ENCODE measurements at places on chromosomes 1 and 21.

- no peak for DNase-seq
These were observed 12.0 kb upstream of the PRDM15 start for GRCh38 chr21:41891132-41891531.

GRCh38 chr1:178093494-178093950 is 382 bp upstream of the RASAL2 start:
- DNase-seq = peak; percentile 98

DNA sequence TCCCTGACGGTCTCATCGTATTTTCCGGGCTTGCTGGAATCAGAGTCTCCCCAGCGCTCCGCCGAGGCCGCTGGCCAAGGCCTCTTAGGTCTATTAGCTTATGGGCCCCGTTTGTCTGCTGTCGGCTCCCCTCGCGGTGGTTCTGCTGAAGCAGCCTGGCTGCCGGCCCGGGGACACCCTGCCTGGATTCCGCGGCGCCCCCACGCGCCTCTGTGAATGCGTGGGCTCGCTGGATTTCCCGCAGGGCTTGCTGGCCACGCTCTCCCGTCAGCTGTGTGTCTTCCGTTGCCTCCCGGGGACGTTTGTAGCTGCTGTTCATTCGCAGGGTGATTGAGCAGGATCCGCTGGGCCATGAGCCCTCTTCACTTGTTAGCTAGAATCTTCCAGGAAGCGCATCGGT is 8.4 kb downstream of the LRRC3 start:
- DNase-seq = no peak

DNA sequence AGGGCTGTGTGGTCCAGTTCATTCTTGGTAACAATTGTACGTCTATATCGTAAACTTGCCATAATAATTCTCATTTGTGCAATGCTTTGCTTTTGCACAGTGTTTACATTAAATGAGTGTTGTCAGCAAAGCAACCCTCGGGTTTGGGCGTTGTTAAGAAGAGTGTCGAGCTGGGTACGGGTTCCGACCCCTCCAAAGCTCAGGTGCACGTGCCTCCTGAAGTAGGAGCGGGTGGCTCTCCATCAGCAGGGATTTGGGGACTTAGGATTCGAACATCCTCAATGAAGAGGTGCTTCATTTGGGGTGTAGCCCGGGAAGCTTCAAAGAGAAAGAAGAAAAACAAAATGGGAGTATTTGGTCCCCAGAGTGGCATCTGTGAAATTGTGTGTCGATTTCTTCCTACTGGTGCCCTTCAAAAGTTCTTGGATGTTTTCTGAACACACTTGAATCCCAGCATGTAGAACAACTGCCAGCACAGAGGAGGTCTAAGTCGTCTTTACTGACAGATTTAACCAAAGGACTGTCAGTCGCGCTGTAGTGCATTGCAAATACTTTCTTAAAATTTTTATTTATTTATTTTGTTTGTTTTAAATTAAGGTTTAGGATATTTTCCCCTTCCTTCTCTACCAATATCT is 1.1 kb downstream of the TRIM58 start:
- DNase-seq = no peak

DNA sequence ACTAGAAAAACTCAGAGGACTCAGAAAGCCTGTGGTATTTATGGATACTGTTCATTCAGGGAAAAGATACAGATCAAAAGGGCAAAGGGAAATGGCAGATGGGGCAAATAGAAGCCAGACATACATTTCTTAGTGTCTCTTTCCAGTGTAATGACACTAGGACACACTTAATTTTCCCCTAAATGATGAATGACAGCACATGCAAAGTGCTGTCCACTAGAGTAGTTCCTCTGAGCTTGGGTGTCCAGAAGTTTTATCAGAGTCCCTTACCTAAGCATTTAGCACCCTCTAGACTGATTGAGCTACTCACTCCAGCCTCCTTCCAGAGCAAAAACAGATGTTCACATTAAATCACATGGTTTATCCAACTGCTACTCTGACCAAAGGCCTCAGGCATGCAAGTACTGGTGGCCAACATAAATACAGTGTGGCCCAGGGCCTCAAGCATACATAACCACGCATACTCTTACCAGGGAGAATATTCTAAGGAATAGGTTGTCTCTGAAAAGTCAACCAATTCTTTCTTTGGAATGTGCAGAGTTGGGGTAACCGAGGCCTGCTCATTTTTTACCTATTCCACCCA is 166.9 kb downstream of the NCAM2 start:
- DNase-seq = peak; percentile 51

DNA sequence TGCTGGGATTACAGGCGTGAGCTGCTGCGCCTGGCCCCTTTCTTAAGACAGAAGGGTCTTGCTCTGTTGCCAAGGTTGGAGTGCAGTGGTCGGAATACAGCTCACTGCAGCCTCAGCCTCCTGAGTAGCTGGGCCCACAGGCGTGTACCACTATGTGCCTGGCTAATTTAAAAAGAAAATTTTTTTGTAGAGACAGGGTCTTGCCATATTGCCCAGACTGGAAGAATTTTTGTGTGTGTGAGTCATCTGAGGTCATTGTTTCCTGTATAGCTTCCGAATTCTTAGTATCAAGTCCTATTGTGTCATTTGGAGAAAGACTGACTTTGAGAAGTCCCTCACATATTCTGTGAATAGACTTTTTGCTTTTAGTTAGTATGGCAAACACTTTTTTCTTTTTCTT is 4.7 kb downstream of the SZRD1 start:
- DNase-seq = no peak

- no peak for DNase-seq
These were observed 387.4 kb downstream of the MATN1 start for GRCh38 chr1:30335997-30336390.

DNA sequence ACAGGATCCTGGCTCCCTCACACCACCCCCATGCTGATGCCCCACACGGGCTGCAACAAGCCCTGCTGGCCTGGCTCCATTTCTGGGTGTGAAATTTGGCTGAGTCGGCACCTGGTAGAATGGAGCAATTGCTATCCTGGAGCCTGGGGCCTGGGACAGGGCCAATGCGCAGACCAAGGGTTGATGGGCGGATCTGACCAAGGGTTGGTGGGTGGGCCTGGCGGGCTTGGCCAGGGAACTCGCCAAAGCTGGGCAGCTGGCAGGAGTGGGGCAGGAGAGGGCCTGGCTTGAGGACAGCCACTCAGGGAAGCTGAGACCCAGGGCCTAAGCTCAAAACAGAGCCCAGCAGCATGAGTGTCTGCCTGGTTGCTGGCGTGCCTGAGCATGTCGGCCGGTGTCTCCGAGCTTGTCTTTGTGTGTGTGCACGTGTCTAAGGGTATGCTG is 70.9 kb upstream of the POU3F1 start:
- DNase-seq = no peak

DNA sequence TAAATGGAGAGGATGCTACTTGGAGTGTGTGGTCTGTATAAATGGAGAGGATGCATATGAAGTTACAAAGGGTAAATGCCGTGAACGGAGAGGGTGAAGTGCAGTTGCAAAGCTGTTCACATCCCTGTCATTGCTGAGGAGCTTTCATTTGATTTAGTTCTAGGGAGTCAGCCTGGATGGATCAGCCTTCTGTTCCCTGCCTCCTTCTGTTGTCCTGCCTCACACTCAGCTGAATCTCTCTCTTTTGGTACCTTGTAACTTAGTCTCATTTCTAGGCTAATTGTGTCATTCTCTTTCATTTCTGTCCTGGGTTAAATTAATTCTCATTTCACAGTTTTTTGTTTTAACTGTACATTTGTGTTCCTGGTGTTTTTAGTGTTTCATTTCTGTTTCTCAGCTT is 133.2 kb upstream of the COL6A1 start:
- no peak for DNase-seq

GRCh38 chr1:177091040-177091439 is 73.5 kb downstream of the ASTN1 start:
- no peak for DNase-seq

DNA sequence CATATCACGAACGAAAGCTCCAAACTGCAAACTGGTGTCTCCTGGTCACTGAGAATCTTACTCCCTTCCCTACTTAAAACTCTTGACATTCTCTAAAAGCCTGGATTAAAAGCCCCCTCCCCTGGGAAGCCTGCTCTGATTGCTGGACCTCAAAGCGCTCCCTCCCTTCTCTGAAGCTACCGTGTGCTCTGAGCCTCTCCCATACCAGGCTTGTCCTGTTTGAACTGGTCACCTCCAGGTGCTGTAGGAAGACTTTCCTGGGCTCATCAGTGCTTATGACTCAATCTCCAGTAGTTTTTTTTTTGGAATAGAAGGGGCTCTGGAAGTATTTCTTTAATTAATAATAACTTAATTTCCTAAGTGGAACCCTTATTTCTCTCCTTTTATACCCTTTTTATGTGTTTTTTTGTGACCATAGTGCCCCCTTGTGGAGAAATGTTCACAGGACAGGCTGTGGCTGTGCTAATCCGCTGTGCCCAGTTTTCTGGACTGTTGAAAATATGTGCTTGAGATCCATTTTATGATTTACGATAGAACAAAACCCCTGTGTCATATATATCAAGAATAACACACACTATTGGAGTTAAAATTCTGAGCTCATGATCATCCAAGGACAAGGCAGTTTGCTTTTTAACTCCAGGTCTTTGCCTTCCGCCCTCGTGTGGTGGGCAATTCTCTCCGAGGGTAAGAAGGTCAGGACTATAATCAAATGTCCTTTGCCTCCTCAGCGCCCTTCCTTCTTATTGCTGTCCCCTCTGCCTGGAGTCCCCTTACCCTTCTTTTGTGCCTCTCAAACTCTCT is 16.9 kb downstream of the MTARC1 start:
- DNase-seq = peak; percentile 62

DNA sequence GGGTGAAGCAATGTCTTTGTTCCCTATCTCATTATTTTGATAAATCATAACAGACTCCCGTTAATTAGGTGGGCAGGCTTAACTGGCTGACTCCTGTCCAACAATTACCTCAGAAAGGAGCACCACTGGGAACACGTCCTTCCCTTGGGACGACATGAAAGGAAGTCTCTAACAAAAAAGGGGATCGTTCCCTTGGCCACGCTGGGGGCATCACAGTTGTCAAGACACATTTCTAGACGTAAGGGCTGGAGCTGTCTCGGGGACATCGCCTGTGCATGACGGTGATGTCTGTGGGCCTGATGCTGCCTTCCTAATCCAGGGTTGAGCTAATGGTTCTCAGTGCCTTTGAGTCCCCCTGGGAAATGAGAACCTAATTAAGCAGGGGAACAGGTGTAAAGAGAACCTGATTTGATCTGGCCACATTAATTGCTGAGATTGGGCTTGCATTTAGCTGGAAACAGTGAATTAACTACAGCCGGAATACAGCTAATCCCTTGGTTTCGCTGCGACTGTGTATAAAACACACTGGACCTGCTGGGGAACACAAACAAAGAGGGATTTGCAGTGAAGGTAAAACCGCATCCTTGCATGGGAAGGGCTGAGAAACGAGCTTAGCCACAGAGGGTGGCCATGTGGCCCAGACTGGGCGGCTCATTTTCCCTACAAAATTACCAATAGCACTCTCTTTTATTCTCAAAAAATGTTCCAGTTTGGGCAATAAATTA is 111.8 kb downstream of the MRPS6 start:
- no peak for DNase-seq

DNA sequence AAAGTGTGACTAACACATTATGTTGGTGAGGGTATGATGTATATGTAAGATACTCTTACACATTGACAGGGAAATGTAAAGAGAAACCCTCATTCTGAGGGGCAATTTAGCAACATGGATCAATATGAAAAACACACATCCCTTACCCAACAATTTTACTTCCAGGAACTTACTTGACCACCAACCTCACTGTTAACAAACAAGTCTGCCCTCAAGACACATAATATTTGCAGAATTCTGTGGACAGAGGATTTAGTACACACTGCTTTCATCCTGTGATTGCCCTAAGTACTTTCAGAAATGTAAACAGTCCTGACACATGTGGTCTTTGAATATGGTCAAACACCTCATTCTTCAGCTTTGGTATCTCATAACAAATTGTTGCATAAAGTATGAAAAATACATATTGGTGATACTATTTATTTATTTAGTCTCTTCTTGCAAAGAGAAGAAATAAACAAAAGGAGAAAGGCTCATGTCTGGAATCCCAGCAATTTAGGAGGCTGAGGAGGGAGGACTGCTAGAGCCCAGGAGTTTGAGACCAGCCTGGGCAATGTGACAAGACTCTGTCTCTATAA is 6.9 kb downstream of the USP48 start:
- no peak for DNase-seq

DNA sequence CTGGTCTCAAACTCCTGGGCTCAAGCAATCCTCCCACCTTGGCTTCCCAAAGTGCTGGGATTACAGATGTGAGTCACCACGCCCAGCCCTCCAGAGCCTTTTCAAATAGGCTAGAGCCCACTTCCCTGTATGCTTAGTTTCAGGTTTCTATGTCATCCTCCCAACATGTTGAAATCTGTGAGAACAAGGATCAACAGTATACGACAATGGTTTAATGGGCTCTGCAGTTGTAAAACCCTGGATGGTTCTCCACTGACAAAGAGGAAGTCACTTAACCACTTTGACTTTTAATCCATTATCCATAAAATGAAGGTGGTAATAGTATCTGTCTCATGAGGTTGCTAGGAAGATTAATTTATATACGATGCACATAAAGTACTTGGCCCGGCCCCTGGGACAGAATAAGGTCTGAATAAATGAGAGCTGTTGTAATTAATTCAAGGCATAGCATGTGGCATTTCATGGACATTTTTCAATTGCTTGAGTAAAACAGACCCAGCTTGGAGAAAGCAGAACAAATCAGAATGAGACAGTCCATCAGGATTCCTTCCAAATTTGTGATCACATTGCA is 113.9 kb upstream of the ZNF648 start:
- no peak for DNase-seq

DNA sequence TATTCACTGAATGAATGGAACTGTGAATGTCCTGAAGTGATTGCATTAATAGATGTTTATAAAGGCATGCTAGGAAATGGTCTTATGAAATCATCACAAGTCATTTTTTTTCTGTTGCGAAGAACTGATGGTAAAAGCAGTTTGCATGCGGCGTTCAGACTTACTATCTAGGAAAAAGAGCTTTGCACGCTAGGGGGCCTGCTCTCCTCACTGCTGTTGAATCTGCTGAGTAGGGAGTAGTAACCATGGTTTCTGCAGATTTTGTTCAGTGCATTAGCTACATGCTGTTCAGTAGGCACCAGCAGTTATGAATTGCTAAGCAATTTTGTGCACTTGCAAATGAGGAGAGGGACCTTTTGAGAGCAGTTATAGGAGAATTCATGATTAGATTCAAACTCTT is 57.9 kb downstream of the CENPF start:
- DNase-seq = no peak

Measured in T47D (cell line).